ENCODE measurements at places on chromosomes 1 and 21.
A peak's percentile ranks its signal among the peaks of the same experiment; 100 is the strongest.

GRCh38 chr1:222552882-222553281, 5.0 kb upstream of the HHIPL2 start:
- DNase-seq: no peak

DNA sequence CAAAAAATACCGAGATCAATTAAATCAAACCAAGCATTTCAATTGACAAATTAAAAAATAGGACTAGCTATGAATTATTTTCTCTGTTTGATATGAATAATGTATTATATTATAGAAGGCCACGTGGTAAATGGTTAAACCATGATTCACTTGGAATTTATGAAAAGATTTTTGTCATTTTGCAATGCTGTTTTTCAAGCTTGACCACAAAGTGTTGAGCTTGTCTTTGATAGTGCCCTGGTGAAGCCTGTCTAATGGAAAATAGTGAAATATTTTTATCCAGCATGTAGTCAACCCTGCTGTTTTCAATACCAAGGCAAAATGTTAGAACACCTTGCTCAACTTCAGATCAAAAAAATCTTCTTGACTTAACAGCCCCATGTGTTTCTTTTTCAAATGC, 288.0 kb upstream of the PRMT6 start:
- no peak for DNase-seq

DNA sequence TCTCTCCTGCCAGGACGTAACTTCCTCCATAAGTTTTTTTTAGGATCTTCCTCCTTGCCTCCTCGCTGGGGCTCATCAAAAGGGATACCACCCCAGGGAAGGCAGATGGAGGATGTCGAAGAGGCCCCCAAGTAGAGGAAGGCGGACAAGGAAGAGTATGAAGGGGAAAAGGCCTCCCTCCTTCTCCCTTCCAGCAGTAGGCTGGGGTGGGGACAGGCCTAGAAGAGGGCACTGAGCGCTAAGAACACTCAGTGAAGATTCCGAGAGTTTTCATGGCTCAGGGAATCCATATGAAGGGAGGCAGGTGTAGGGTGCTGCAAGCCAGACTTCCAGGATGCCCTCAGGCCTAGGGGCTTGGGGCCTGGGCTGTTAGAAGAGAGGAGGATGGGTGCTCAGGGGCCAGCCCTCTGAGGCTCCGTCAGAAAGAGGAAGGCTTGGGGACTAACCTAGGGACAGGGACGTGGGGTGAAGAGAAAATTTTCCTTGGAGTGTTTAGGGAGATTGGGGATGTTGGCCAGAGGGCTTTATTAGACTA, 1.8 kb upstream of the SLC6A9 start:
- no peak for DNase-seq

DNA sequence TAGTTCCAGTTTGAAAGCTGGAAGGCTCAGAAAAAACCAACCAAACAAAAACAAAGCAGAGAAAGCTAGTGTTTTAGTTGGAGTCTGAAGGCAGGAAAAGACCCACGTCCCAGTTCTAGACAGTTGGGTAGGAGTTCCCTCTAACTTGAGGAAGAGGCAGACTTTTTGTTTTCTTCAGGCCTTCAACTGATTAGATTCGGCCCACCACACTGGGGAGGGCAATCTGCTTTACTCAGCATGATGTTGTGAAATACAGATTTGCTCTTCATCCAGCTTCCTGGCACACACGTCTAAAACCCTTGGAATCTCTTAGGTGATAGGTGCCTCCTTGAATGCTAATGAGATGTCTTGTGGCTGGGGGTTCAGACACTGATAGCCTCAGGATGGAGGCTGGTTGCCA, 49.1 kb upstream of the CSF3R start:
- DNase-seq: no peak

GRCh38 chr1:234933475-234933874, 195.2 kb downstream of the TOMM20 start:
- no peak for DNase-seq

- no peak for DNase-seq
Observed at GRCh38 chr1:224518528-224518927, 83.9 kb upstream of the WDR26 start.

GRCh38 chr1:233252441-233252840, 43.1 kb downstream of the PCNX2 start:
- no peak for DNase-seq

GRCh38 chr1:37946703-37947360, at the start of gene INPP5B:
Gene INPP5B (minus strand): TSS chr1:37947053. CDS start chr1:37946308, 745 bp downstream.
- DNase-seq: peak; percentile 25

DNA sequence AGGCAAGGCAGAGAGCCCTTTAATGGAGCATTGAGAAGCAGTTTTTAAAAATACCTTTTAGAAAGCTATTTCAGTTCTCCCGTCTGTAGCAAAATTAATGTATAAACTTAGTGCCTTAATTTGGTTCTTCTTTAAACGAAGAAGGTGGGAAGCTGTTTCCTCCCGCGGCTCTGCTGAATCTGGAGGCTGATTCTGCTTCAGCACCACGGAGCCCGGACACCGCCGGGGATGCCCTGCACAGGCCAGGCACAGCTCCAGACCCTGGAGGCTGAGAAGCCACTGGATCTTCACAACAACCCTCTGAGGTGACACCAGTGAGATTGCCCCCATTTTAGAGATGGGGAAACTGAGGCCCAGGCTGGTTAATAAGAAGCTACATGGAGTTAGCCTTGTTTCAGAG, 175.8 kb upstream of the VAMP3 start:
- no peak for DNase-seq

GRCh38 chr1:180002437-180002836, 47.8 kb downstream of the CEP350 start:
- DNase-seq: no peak

GRCh38 chr1:156431366-156431765, 62.4 kb downstream of the RHBG start:
- no peak for DNase-seq

- DNase-seq: no peak
Observed at GRCh38 chr1:175427625-175428024, 235.0 kb upstream of the KIAA0040 start.

DNA sequence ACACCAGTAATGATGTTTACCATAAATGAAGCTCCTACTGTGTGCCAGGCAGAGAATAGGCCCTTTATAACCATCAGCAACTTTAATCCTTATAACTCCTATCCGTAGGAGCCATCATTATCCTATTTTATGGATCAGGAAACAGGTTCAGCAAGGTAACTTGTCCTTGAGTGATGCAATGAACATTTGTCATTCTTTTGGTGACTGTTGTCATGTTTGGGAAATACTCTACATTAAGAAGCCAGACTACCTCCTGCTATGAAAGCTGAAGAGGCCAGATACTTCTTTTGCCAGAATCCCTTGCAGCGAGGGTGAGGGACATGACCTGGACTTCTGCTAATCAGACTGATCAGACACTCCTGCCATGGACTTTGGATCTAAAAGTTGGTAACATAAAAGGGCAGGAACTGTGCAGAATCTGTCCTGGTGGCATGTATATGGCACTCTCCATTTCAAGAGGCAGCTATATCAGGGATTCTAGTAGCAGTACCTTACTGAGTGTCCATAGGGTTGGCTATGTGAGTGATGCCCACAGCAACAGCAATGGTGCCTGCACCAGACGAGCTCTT, 33.1 kb upstream of the SRRM1 start:
- DNase-seq: no peak

- DNase-seq: no peak
Observed at GRCh38 chr1:31434101-31434871, 21.3 kb downstream of the SERINC2 start.

DNA sequence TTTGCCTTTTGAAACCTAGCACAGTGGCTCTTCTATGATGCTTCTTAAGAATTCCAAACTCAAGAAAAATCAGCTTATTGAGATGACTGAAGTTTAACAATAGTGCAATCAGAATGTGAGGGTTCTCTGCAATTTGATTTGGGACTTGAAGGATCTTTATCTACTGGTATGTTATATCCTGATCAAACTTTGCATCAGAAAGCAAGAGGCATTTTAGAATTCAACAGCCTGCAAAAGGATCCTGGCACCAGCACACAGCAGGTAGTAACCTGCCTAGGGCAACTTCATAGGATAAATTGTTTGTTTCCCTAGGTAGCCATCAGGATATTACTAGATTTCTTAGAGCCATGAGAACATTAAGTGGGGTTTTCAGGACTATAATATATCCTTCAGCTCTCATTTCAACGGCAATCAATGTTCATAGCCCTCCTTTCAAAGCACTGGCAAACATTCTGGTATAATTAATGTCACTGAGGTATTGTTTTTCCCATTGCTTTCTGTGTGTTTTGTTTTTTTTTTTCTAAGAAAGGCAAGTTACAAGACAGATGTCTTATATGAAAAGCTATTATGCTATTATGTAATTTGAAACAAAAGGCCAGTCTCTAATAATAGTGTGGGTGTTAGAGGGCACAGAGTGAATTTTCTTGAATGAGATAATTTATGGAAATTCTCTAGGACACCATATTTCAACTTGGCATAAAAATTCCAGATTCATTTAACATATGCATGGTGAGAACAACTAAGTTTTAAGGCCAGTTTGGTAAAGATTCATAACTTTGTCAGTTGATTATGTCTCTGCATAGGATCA, 34.5 kb downstream of the NTNG1 start:
- DNase-seq: no peak
